ENCODE measurements at places on chromosomes 1 and 21.

- DNase-seq, result no peak
These were observed 283.8 kb downstream of the MRPL39 start for GRCh38 chr21:25323356-25323949.

DNA sequence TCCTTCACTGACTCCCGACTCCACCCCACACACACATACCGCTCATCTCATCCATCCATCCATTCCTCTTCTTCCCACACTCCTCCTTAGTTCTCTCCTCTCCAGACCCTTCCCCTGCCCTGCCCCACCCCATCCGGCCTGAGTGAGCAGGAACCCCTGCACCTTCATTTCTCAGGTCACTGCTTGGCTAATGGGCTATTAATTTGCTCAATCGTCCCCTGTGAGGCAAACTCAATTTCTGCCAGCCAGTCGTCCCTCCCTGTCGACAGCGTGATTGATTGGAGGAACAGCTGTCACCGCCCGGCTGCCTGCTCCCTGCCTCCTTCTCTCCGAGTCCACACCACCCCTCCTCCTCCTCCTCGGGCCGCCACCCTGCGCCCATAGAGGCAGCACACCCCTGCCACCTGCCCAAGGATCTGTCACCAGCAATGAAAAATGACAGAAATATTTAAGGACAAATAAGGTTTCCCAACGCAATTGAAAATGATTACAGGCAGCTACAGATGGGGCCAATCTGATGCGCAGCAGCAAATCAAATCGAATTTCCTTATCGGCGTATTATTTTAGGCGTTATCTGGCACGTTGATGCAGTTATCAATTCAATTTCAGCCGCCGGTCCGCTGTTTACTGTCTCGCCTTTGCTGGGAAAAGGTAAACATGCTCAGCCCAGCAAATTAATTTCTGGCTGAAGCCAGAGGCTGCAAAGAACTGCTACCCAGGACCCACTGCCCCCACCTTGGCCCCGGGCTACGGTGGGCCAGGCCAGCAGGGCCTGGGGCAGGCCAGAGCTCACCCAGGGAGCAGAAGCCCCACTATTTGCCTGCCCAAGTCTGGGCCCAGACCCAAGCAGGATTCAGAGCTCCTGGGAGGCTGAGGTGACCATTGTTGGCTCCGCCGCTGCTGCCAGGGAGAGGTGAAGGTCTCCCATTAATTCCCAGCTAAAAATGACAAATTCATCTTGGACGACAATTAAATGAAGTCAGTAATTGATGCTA is 71.3 kb downstream of the TMEM53 start:
- DNase-seq, result no peak

DNA sequence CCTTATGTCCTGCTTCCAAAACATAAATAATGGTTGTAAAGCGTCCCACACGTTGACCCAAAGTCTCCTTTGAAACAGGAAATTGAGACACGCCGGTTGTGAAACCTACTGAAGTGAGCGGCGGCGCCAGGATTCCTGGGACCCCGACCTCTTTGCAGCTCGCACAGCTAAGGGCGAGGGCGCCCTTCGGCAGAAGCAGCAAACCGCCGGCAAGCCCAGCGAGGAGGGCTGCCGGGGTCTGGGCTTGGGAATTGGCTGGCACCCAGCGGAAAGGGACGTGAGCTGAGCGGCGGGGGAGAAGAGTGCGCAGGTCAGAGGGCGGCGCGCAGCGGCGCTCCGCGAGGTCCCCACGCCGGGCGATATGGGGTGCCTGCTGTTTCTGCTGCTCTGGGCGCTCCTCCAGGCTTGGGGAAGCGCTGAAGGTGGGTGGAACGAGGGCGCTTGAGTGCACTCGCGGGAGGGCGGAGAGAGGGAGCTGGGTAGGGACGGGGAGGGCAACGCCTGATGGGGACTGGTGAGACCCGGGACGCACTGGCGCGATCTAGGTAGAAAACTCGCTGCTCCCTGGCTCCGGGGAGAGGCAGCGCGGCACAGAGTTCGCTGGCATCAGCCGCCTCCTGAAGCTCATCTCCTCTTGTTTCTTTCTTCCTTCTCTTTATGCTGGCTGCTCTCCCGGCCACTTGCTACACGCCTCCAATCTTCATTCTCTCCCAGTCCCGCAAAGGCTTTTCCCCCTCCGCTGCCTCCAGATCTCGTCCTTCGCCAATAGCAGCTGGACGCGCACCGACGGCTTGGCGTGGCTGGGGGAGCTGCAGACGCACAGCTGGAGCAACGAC is at the start of gene CD1D:
Gene CD1D (plus strand): TSS at position 155 of the 836 bp plus-strand sequence. CDS start 207 bp downstream, at position 362.
- no peak for DNase-seq

GRCh38 chr1:151282883-151283725 is 1.0 kb downstream of the ZNF687 start:
- DNase-seq, result no peak

DNA sequence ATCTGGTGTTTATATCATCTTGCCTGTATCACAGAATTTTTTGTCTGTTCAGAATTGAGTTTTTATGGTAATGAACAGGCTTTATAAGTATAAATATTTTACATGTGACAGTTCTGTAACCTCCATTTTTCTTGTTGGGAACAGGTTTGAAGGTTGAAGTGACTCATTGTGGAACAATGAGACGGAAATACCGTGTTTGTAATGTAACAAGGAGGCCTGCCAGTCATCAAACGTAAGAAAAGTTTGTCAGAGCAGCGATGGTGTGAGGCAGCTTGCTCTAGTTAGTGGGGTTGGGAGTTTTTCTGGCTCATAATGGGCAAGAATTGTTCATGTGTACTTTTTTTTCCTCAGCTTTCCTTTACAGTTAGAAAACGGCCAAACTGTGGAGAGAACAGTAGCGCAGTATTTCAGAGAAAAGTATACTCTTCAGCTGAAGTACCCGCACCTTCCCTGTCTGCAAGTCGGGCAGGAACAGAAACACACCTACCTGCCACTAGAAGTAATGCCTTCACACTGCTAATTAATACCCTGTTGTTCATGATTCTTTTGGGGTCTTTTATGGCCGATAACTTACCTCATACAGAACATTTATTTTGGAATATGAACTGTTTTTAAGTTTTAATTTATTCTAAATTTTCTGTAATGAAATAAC is 75.2 kb upstream of the TEKT2 start:
- DNase-seq, result no peak

DNA sequence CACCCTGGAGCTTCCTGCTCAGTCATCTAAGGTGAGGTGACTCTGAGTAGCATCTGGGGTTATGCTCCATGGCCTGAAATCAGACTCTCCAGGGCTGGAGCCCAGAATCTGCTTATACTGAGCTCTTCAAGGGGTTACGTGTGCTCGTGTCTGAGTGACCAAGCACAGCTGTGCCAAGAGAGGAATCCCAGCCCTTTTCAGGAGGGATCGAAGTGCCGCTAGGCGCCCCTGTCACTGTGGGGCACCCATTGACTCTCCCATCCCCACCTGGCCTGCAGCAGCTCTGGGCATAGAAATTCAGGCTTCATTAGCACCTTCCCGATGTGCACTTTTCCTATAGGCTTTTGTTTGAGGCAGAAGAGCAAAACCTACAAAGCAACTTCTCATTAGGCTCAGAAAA is 13.8 kb downstream of the VASH2 start:
- no peak for DNase-seq
